T-helper 22 cell (primary cell): ENCODE measurements at places on chromosomes 7 and 10.
A peak's percentile ranks its signal among the peaks of the same experiment; 100 is the strongest.

GRCh38 chr10:26438534-26439341, 597 bp downstream of the APBB1IP start:
- peak; percentile 46 for DNase-seq

- DNase-seq: no peak
These were observed 153.4 kb downstream of the BMPER start for GRCh38 chr7:34058801-34059135.

DNA sequence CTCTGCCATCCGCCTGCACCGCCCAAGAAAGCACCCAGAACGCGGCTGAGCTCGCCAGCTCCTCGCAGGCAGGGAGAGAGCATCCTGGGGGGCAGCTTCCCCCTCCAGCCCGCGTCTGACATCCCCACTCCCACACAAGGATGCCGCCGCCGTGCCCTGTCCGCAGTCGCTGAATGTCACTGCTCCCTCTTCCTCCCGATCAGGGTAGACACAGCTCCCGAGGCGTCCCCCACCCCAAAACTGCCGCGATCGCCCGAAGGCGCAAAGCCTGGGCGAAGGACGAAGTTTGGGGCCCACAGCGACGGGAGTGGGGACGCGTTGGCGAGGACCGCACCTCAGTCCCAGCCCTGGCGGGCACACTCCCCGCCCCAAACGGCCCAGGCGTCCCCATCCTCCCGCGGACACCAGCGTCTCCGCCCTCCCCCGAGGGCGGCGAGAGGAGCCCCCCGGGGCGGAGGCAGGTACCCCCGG, 1.5 kb upstream of the KAT6B start:
- DNase-seq: no peak

DNA sequence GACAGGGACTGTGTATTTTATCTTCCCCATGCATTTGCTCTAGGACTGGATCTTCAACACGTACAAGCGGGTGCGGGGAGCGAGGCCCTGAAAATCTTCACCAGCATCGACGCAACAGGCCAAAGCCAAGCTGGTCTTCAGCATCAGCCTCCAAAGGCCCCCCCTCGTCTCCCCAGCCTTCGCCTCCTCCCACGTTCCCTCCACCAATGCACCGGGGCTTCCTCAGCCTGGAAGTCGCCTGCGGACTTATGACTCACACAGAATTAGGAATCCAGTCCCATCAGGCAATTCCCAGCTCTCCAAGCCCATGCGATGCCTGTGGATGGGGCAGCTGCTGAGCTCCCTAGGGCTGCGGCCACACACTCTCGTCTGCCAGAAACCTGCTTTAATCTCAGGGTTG, 36.3 kb upstream of the RNF32 start:
- no peak for DNase-seq

DNA sequence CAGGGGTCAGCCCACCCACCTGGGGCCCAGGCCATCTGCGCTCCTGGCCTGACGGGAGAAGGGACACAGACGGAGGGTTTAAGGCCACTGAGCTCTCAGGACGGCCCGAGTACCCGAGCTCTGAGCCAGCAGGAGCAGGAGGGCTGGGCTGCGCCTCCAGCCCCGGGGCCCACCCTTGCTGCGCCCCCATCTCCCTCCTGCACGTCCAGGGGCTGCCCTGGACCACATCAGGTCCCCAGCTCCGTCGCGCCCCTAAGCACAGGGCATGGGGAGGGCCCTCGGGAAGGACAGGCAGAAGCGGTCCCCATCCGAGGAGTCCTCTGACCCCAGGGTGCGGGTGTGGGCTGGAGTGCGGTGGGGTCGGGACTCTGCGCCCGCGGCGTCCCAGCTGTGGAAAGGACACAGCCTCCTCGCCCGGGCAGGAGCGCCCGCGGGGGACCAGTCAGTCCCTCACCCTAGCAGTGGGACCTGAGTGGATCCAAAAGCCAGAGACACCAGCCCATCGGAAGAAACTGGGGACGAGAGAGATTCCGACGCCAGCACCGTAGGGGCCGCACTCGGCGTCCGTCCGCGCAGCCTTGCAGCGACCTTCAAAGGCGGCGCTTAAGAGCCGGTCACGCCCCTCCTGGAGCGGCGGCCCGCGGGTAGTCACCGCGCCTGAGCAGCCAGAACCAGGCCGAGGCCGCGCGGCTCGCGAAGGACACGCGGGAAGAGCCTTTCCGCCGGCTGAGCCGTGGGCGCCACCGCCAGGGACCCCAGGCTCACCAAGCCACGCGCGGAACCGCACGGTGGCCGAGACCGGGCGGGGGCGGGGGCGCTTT, 15.9 kb downstream of the CAMK2B start:
- DNase-seq: no peak

- DNase-seq: no peak
These were observed 75.0 kb downstream of the LHPP start for GRCh38 chr10:124536496-124537050.

- no peak for DNase-seq
These were observed 2.5 kb upstream of the BAMBI start for GRCh38 chr10:28674782-28675181.

GRCh38 chr7:87435546-87435945, 39.9 kb downstream of the ABCB4 start:
- no peak for DNase-seq

- DNase-seq: no peak
These were observed 123.7 kb downstream of the LCOR start for GRCh38 chr10:96955794-96956193.

DNA sequence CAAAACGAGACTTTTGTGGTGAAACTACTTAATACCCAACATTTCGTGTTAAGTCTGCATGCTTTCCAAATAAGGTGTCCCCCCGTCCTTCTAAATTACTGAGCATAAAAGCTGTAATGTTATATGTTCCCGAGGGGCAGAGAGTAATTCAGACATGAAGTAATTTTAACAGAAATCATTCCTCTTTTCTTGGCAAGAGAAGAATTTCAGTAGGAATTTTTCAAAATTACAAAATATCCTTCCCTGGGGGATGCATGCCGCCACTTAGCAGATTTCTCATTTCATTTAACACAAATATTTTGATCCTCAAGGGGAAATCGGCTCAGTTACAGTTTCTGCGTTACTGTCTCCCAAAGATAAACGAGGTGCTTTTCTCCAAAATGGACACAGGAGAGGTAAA, 213.2 kb upstream of the RHOBTB1 start:
- DNase-seq: no peak

- DNase-seq: no peak
These were observed 125.5 kb downstream of the FAM204A start for GRCh38 chr10:118216571-118217170.

DNA sequence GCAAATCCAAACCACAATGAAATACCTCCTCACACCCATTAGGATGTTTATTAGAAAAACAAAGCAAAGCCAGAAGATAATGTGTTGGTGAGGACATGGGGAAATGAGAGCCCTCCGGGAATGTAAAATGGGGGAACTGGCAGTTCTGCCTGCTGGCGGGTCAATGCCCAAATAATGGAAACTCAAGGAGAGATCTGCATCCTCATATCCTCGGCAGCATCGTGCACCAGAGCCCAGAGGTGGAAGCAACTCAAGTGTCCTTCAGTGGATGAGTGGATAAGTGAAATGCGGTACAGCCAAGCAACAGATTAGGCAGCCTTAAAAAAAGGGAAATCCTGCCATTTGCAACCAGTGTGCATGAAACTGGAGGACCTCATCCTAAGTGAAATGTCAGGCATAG, 325.2 kb downstream of the WDR37 start:
- DNase-seq: no peak

DNA sequence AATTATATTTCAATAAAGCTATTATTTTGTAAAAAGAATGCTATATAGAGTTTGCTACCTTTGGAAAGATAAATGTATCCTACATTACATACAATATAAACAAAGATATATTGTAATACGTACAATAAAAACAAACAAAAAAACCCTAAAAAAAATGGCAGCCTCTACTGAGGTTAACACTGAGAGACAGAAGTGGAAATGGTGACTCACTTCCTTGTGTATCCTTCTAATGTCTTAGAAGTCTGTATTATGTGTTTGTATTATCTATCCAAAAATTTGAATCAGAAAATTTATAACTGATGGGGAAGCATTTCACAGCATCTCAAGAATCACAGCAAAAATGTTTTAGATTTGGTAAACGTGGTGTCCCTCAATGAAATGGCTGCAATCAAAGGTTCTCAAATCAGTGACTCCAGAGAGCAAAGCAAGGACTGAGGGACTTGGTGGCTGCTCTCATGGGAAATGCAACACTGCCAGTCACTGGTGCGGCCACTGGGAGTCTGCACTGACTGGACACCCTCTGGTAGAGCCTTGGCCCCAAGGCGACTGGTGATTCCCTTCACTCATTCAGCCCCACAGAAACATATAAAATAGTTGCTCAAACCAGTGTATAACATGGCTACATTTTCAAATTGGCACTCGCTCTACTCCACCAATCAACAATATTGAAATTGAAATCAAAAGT, 53.8 kb downstream of the PANK1 start:
- DNase-seq: no peak

- no peak for DNase-seq
These were observed 194.1 kb downstream of the EMX2 start for GRCh38 chr10:117736655-117737054.

DNA sequence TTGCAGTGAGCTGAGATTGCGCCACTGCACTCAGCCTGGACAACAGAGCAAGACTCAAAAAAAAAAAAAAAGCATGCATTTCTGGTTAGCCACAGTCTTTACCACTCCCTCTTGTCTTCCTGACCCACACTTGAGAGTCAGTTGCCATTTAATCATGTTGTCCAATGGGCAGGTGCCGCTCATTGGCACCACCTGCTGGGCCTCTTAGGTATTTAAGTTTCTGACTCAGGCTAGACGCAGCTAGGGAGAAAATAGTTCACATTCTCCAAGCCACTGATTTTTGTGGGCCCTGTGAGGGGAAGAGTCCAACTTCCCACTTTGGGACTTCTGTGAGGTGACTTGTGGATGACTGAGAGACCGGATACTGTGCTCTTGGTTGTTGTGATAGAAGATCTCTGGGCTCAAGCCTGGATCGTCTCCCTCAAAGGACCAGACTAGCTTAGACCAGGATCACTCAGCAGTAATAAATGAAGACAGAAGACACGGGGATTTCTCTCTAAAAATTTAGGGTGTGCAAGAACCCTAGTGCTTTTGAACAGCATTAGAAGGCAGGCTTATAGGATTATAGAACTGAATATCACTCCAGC, 26.8 kb upstream of the SORCS3 start:
- DNase-seq: no peak

DNA sequence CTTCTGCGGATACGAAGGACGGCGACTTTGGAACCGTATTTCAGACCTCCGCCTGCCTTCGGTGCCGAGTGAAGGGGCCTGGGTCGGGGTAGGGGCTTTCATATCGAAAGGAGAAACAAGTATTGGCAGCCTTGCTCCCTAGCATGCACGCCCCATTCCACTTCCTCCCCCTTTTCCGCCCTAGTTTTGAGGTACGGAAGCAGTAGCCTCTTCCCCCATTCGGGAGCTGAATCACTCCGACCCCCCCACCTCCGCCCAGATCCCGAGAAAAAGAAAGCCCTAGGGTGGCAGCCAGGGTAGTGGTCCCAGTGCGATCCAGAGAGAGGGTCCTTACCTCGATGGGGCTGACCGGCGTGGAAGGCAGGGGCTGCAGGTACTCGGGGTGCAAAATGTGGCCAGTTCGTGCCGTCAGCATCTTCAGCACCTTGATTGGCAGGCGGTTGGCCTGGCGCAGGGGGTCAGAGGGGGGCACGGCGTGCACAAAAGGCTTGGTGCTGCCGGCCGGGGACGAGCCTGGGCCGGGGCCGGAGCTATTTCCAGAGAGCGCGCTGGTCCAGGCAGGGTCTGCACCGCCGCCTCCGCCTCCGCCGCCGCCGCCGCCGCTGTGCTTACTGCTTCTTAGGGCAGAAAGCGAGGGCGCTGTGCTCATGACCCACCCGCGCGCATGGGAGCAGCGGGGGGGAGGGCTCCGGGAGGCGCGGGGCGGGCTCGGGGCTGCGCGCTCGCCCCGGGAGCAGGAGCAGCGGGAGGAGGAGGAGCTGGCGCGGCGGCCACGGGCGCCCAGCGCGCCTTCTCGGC, 594 bp downstream of the ZNF503 start:
- DNase-seq: no peak

DNA sequence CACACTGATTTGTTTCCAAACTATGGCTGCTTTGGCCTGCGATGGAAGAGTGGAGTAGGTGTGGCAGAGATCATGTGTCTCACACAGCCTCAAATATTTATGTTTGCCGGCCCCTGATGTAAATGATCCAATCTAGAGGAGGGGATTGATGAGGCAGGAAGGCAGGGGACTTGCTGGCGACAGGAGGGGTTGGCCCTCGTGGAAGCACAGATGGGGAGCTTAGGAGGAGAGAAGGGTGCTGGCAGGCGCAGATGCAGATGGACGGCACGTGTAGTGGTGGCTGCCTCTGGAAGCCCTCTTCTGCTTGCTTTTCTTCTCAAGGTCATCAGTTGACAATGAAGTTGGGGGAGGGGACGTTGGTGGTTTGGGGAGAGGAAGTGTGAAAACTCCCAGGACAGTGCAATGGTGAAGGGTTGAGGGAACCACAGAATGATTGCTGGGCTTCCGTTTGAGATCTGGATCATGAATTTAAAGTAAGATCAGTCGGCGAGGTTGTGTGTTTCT, 15.4 kb downstream of the COL13A1 start:
- no peak for DNase-seq

- DNase-seq: no peak
These were observed 91.6 kb downstream of the RNF32 start for GRCh38 chr7:156732091-156732625.

GRCh38 chr7:90879924-90880323, 283.8 kb downstream of the CDK14 start:
- DNase-seq: no peak

- DNase-seq: no peak
These were observed 57.5 kb downstream of the TRRAP start for GRCh38 chr7:98935811-98936210.

GRCh38 chr10:48545462-48546145, 59.3 kb downstream of the ARHGAP22 start:
- no peak for DNase-seq

DNA sequence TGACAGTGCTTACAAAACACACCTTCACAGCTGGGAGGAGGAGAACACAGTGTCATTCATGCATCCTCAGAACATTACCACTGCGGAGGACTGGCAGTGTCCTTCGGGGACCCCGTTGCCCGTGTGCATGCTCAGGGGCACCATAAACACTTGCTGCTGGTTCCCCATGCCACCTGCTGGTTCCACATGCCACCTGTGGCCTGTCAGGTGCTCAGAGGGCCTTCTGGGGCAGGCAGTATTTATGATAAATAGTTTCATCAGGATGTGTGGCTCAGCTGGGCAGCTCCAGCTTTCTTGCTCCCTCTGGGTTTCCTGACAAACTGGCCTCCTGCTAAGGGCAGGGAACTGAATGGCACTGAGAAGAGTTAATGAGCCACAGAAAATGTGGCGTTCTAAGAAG, 32.1 kb downstream of the CELF2 start:
- DNase-seq: no peak

DNA sequence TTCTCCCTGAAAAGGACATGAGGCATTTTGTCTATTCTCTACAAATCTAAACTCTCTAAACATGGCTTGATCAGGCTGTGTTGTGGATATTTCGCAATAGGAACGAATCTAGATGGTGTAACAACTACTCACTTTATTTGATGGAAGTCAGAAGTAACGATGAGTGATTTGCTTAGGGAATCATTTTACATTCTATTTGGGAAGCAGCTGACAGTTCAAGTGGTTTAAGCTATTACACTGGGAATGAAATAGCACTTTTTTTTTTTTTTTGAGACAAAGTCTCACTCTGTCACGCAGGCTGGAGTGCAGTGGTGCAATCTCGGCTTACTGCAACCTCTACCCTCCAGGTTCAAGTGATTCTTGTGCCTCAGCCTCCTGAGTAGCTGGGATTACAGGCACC, 44.1 kb downstream of the NPY start:
- no peak for DNase-seq

- no peak for DNase-seq
These were observed 71.1 kb downstream of the ZRANB1 start for GRCh38 chr10:125012851-125013528.

GRCh38 chr7:158028290-158028941, 559.2 kb downstream of the PTPRN2 start:
- DNase-seq: no peak
